ENCODE measurements at places on chromosomes 7 and 10.

DNA sequence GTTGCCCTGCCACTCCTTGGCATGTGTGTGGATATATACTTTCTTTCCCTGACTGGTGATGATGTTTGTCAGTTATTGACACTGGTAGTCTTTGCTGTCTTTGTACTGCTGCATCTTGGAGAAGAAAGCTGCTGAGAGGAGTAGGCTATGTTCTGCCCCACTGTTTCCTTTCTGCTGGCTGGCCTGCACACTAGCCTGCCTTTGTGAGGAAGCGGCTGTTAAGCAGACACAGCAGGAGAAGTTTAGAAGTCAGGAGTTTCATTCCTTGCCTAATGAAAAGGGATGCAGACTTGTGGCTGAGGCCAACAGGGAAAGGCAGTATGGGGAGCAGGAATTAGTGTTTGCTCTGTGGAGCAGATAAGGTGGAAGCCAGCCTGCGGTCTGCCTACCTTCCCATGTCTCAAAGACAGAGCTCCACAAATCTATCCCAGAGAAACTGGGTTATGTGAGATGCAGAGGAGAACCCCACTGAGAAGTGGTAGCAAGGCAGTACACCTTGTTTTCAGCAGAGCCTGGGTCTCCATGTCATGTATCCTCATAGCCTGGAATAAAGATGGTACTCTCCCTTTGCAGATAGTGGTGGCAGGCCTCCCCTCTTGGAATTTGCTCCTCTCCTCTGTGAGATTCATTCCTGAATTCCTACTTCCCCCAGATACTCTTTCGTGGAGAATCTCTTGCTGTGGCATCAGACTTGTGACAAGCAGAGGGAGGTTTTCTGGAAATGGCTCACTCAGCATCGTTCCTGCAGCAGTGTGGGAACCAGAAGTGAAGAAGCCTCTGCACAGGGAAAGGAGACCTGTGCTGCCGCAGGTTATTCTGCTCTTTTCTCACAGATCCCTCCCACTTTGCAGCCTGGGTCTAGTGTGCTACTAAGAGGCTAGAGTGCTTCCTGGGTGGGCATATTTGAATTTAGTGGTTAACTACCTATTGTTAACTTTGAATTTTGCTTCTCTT is 130.2 kb downstream of the LRRC4 start:
- DNase-seq, result no peak

GRCh38 chr7:42843205-42843800 is 68.6 kb downstream of the C7orf25 start:
- no peak for DNase-seq

GRCh38 chr7:53205006-53205405 is 169.6 kb downstream of the POM121L12 start:
- DNase-seq, result no peak

DNA sequence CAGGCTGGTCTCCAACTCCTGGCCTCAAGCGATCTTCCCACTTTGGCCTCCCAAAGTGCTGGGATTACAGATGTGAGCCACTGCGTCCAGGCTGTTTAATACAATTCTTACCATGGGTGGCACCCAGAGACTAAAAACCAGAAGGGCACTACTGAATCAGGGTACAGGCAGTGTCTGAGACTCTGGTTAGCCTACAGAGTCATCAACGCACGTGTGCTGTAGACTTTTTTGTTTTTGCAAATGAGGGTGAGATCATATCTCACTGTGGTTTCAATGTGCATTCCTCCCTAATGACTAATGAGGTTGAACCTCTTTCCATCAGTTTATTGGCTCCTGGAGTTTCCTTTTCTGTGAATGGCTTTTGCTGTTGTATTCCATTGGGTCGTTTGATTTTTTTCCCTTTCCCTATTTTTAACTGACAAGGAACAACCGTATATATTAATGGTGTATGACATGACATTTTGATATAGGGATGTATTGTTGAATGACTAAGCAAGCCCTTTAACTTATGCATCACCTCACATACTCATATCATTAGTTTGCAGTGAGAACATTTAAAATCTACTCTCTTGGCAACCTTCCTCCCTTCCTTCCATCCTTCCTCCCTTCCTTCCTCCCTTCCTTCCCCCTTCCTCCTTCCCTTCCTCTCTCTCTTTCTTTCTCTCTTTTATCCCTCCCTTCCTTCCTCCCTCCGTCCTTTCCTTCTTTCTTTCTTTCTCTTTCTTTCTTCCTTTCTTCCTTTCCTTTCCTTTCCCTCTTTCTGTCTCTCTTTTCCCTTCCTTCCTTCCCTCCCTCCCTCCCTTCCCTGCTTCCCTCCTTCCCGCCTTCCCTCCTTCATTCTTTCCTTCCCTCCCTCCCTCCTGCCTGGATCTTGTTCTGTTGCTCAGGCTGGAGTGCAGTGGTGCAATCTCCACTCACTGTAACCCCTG is 9.3 kb upstream of the TMEM270 start:
- DNase-seq, result no peak

GRCh38 chr7:22980422-22980821 is 33.5 kb downstream of the HYCC1 start:
- DNase-seq, result no peak

GRCh38 chr10:62237966-62238365 is 30.7 kb downstream of the RTKN2 start:
- DNase-seq, result no peak

DNA sequence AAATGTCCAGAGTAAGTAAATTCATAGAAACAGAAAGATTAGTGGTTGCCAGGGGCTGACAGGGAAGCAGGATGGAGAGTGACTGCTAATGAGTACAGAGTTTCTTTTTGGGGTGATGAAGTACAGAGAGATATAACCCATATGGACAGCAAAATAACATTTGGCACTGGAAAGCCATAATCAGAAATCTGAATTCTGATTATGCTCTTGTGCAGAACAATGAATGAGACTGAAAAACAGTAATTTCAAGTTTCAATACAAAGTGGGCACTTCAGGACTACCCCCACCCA is 4.5 kb downstream of the RHEB start:
- DNase-seq, result no peak

- DNase-seq, result no peak
Observed at GRCh38 chr10:5989756-5990155, 12.4 kb upstream of the IL15RA start.

Measured in osteocyte (in vitro differentiated cells).